Kidney tubule cell (primary cell): ENCODE measurements at places on chromosomes 6 and 20.

- DNase-seq, result no peak
Measured at GRCh38 chr20:24049081-24049480, 60.5 kb upstream of the GGTLC1 start.

DNA sequence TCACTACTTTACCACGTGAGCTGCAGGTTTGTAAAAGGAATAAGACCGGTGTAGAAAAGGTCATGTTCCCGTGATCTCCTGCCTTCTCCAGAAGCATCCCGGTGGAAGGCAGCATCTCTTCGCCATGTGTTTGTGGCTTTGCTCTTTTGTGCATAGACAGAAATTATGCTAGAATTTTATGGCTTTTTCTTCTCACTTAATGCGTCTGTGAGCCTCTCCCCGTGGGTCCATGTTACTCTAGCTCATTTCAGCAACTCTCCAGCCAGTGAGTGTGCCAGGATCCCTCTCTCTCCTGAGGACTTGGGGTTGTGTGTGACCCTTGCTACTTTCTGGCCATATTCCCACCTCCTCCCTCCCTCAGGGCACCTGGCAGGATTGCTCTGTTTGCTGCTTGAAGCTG, 289.5 kb downstream of the CDH4 start:
- DNase-seq, result no peak

DNA sequence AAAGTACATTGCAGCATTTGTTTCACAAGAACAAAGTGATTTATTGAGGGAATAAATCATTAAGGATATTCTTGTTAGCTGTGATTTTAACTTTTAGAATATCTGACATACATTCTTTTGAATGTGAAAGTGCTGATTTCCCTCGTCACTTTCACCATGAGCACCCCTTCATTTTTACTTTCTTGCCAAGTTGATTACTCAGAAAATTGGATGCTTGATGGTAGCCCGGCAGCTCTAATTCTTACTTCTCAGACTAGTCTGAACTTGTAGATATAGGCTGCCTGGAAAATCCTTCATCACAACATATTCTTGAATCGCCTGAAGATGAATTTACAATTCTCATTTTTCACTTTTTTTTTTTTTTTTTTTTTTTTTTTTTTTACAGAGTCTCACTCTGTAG, 147.1 kb upstream of the SMLR1 start:
- no peak for DNase-seq

GRCh38 chr6:96837081-96837971, at the start of gene GPR63:
TSS of gene GPR63 (minus strand) at chr6:96837477. CDS start at chr6:96799731, 37,746 bp downstream.
- DNase-seq, result peak; percentile 87

- no peak for DNase-seq
Measured at GRCh38 chr6:138331444-138331843, 46.3 kb upstream of the SMIM28 start.

- DNase-seq, result no peak
Measured at GRCh38 chr20:63100926-63101699, 94.3 kb upstream of the BHLHE23 start.

GRCh38 chr6:79833264-79833963, 113.9 kb downstream of the ELOVL4 start:
- no peak for DNase-seq

DNA sequence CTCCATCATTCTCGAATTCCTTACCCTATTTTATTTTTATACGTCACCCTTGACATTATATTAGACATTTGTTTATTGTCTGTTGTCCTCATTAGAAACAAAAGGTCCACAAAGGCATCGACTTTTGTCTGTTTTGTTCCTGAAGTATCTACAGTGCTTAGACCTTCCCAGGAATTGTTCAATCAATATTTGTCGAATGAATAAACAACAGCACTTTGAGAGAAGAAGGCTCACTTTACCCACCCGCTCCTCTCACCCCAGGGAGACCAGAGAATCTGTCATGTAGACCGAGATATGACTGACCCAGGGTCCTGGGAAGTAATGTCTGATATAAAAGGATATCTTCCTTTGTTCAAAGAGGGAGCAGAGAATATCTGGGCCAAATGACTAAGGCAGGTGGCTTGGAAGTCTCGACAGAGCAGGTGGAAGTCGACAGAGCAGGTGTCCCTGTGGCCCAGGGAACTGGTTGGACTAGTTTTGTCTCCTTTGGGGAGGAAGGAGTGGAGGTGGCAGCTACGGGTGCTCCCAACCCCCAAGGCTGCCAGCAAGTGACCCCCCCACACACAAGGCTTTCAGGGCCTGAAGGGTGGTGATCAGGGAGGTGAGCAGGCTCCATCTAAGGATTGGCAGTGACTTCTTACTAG, 14.8 kb upstream of the CHMP4B start:
- peak; percentile 78 for DNase-seq

DNA sequence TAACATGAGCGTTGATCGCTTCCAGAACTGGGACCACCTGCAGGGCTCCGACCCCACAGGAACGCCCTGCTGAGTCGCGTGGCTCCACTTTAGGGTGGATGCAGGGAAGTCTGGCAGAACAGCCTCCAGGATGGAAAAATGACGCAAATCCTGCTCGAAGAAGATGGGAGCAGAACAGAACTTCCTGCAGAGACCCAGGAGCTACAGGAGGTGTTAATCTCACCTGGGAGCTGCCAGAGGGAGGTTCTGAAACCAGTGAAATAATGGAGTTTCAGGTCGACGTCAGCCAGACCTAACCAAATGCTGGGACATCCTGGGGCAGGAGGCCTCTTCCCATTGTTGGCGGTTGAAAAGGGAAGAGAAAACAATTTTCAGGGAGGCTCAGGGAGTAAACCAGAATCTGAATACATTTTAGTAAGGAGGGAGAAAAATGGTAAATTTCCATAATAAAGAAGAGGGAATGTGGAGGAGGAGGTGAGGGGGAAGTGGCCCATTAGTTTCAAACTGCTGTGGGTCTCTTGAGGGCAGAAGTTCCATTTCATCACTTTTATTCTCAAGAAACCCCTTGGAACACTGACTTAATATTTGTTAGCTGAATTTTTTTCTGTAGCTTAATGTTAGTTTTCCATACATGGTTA, 558.4 kb upstream of the CDH4 start:
- no peak for DNase-seq

GRCh38 chr6:12291839-12292604, 1.9 kb downstream of the EDN1 start:
- DNase-seq, result peak; percentile 77

DNA sequence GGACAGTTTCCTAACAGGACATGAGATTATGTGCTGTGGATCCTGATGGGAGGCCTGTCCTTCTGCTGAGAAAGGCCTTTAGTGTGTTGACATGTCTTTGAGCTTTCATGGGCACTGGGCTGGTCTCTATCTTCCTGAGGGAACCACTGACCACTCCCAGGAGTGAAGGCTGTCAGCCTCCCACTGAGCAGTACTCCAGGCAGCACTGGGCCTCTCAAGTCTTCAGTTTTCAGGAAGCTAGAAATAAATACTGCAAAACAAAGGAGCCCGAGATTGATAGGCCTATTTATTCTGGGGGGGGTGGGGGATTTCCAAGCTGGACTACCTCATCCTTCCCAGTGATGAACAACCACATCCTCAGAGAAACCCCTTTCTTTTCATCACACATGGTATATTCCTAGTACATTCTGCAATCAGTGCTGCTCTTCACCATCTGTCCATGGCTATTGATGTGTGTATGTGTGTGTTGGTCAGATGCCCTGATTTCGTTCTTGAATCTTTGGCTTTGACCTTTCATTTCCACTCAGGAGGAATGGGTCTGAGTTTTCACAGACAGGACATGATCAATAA, 180.9 kb upstream of the SPTLC3 start:
- peak; percentile 36 for DNase-seq
